ENCODE measurements at places on chromosomes 2 and 18. TPM values are rescaled to one million over a fixed set of nuclear protein-coding genes. Genes with fewer than 3 reads are reported as not detected.

- H3K4me3 ChIP-seq = no peak overlapping the region
- no peak overlapping the region for H3K27ac ChIP-seq
- H3K27me3 ChIP-seq = peaks cover 40% of the 10 kb centered on the region
- no peaks in the 10 kb centered on the region for H3K4me1 ChIP-seq
Measured at GRCh38 chr2:209986415-209986814, 16.0 kb upstream of the RPE start.

DNA sequence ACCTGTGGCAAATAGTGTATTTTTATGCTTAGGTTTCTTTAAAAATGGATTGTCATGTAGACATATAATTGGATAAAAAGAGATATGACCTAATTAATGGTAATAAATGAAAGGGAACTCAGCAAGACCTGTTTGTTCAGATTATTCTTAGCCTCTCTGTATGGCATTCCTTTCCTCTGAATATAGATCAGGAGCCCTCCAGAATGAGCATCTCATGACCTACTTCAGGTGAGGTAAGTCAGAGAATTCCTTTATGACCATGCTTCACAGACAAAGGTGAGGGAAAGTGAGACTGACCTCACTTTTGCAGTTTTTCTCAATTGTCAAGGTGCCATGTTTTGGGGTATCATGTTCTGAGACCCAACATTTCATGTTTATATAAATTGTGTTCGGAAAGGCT lies 1744.3 kb upstream of the PIK3C3 start:
- DNase-seq = no peak
- H3K4me1 ChIP-seq = no peaks in the 10 kb centered on the region
- H3K36me3 ChIP-seq = no peaks in the 10 kb centered on the region
- no peak overlapping the region for H3K27ac ChIP-seq

DNA sequence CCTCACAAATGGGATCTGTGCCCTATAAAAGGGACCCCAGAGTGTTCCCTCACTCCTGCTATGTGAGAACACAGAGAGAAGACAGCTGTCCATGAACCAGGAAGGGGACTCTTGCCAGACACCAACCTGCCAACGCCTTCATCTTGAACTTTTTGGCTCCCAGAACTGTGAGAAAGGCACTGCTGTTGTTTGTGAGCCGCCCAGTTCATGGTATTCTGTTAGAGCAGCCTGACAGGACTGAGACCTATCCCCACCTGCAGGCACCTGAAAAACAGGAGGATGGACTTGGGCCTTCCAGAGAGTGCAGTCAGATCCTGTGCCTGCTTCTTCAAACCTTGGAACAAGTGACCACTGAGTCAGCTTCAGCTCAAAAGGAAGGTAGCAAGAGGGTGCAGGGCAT lies 51.4 kb downstream of the CRACDL start:
- no peak for DNase-seq
- peaks cover 3% of the 10 kb centered on the region for H3K36me3 ChIP-seq
- peaks cover 9% of the 10 kb centered on the region for H3K27me3 ChIP-seq

Gene RASGRP3
- total RNA-seq = 3.9 TPM
